ENCODE measurements at places on chromosomes 7 and 10.

- no peak for DNase-seq
Observed at GRCh38 chr10:106626371-106626770, 538.1 kb downstream of the SORCS1 start.

- no peak for DNase-seq
Observed at GRCh38 chr7:151509670-151510333, 9.9 kb downstream of the RHEB start.

GRCh38 chr10:130362308-130362761 is 226.1 kb downstream of the GLRX3 start:
- no peak for DNase-seq

GRCh38 chr10:114022766-114023597 is 20.7 kb upstream of the ADRB1 start:
- no peak for DNase-seq

Data from activated CD4-positive, alpha-beta T cell treated with anti-CD3 and anti-CD28 coated beads, Interleukin-2, amount 10 ng/mL, durations not matched to agents 7 days and 5 days (primary cell).